ENCODE measurements at places on chromosomes 11 and 22. TPM values are rescaled to one million over a fixed set of nuclear protein-coding genes. Genes with fewer than 3 reads are reported as not detected.
A peak's percentile ranks its signal among the peaks of the same experiment; 100 is the strongest.

DNA sequence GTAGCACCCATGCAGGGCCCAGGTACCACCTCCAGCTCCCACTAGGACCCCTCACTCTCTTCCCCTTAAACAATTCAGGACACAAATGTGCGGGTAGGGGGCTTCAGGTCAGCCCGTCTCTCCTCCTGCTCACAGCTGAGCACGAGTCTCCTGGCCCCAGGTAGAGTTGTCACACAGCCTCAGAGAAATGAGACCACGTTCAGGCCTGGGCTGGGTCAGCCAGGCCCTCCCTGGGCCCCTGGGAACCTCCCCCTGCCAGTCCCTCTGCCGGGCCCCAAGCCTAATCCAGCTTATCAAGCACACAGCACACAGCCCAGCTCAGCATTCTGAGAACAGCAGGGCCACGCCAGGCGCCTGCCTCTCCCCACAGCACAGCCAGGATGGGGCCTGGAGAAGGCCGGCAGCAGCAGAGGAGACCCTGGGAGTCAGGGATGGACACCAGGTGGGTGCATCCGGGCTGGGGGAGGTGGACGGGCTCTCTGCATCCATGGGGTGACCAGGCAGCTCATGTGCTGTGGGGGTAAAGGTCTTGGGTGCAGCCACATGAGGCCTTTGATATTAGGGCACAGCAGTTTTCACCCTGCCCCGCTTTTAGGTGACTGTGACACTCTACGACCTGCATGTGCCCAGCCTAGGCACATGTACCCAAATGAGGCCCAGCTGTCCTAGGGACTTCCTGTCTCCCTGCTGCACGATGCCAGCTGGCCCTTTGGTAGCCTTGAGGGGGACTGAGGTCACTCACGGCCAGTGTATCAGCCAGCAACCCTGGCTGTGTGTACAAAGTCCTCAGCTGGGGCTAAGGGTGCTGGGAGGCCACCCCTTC is 87.0 kb downstream of the MORC2 start:
- H3K36me3 ChIP-seq, result no peaks in the 10 kb centered on the region
- H3K4me1 ChIP-seq, result no peaks in the 10 kb centered on the region
- no peak for DNase-seq
- no peak overlapping the region for H3K27ac ChIP-seq
- H3K27me3 ChIP-seq, result no peaks in the 10 kb centered on the region

Gene RFPL2
- total RNA-seq, result 0.29 TPM

- H3K27ac ChIP-seq, result no peak overlapping the region
- no peaks in the 10 kb centered on the region for H3K4me1 ChIP-seq
- H3K4me3 ChIP-seq, result no peak overlapping the region
- DNase-seq, result no peak
These were observed 34.1 kb downstream of the SNX19 start for GRCh38 chr11:130882138-130882551.

GRCh38 chr11:117489999-117490679 is 162.5 kb downstream of the CEP164 start:
- no peak overlapping the region for H3K27ac ChIP-seq
- H3K36me3 ChIP-seq, result no peaks in the 10 kb centered on the region
- no peak for DNase-seq
- H3K4me3 ChIP-seq, result no peak overlapping the region
- no peaks in the 10 kb centered on the region for H3K27me3 ChIP-seq
- no peaks in the 10 kb centered on the region for H3K4me1 ChIP-seq

DNA sequence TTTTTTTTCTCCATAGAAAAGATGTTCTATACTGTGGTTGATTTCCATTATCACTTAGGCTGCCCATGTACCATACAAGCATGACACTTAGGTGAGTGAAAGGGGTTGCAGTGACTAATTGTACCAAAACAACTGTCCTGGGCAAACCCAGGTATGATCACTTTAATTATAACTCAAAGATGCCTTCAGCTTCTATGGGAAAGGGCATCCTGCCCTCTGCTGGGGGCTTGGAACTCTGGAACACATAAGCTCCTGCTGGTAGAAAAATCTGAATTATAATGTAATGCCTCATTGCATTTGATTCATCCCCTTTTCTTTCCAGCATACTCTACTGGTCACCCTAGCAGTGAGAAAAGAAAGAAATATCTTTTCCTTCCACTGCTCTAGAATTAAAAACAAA is 206.3 kb downstream of the DDX10 start:
- H3K4me1 ChIP-seq, result no peaks in the 10 kb centered on the region
- H3K36me3 ChIP-seq, result no peaks in the 10 kb centered on the region
- DNase-seq, result no peak

DNA sequence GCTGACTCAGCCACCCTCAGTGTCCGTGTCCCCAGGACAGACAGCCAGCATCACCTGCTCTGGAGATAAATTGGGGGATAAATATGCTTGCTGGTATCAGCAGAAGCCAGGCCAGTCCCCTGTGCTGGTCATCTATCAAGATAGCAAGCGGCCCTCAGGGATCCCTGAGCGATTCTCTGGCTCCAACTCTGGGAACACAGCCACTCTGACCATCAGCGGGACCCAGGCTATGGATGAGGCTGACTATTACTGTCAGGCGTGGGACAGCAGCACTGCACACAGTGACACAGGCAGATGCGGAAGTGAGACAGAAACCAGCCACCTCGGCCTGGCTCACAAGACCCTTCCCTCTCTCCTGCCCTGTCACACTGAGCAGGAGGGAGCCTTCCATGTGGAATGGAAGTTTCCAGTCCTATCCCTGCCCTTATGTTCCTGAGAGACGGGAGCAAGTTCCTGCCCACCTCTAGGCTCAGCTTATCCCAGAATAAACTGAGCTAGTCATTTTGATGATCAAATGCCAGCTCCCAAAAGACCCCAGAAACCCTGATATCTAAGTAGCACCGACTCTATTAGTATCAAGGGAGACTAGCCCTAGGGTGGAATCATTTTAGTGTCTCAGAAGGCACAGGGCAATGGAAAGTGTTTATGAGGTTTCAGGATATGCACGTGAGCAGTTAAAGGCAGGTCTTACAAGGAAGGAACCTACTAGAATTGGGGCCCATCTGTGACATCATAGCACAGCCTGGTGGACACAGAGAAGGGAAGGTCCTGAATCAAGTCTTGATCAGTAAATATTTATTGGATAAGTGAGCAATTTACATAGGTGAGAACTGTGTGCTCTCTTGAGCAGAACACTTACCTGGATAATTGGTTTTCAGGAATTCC is 6.3 kb upstream of the IGLL5 start:
- no peaks in the 10 kb centered on the region for H3K27me3 ChIP-seq
- DNase-seq, result no peak
- H3K27ac ChIP-seq, result no peak overlapping the region
- H3K36me3 ChIP-seq, result no peaks in the 10 kb centered on the region

- peaks cover 39% of the 10 kb centered on the region for H3K27me3 ChIP-seq
- peak overlapping the region; percentile 23 for H3K4me3 ChIP-seq
- peak overlapping the region; percentile 25 for H3K27ac ChIP-seq
These were observed 41.7 kb downstream of the IGF2 start for GRCh38 chr11:2097356-2097997.

- H3K36me3 ChIP-seq, result no peaks in the 10 kb centered on the region
- no peaks in the 10 kb centered on the region for H3K27me3 ChIP-seq
- no peaks in the 10 kb centered on the region for H3K4me1 ChIP-seq
- DNase-seq, result no peak
These were observed 31.3 kb downstream of the JAM3 start for GRCh38 chr11:134100171-134100570.

Gene CCT8L2
- not detected for total RNA-seq

Gene GNB1L
- 6.3 TPM for total RNA-seq

DNA sequence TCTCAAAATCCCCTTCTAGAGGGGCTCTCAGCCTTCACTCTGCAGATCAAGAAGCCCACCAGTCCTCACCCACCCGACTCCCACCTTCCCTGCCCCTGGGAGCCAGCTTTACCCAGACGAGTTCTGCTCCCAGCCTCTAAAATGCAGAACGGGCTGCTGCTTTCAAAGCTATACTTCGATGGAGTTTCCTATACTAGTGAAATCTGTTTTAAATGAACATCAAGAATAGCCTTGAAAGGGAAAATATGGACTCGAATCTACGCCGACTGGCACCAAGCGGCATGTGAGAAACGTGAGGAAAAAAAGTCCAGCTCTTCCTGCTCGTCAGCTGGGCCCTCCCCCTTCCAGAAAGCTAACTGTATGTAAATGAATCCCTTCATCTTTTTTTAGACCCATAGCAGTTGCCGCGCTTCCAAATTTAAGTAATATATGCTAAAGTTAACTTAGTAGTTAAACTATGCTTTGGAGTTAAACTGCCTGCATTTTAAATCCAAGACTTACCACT is 211.7 kb downstream of the NTM start:
- no peaks in the 10 kb centered on the region for H3K4me1 ChIP-seq
- H3K36me3 ChIP-seq, result no peaks in the 10 kb centered on the region
- no peak for DNase-seq
- H3K27me3 ChIP-seq, result peaks cover 5% of the 10 kb centered on the region

Gene RFPL1
- not detected for total RNA-seq

Gene SAA1
- total RNA-seq, result 78.1 TPM

- no peaks in the 10 kb centered on the region for H3K27me3 ChIP-seq
- peak overlapping the region; percentile 69 for H3K27ac ChIP-seq
- no peaks in the 10 kb centered on the region for H3K36me3 ChIP-seq
- H3K4me1 ChIP-seq, result peaks cover 9% of the 10 kb centered on the region
These were observed 12.3 kb upstream of the BID start for GRCh38 chr22:17786435-17787161.

GRCh38 chr22:43889860-43890253 is 2.0 kb downstream of the PNPLA5 start:
- H3K36me3 ChIP-seq, result no peaks in the 10 kb centered on the region
- no peak overlapping the region for H3K4me3 ChIP-seq
- H3K27me3 ChIP-seq, result peaks cover 75% of the 10 kb centered on the region
- H3K27ac ChIP-seq, result no peak overlapping the region
- H3K4me1 ChIP-seq, result no peaks in the 10 kb centered on the region

DNA sequence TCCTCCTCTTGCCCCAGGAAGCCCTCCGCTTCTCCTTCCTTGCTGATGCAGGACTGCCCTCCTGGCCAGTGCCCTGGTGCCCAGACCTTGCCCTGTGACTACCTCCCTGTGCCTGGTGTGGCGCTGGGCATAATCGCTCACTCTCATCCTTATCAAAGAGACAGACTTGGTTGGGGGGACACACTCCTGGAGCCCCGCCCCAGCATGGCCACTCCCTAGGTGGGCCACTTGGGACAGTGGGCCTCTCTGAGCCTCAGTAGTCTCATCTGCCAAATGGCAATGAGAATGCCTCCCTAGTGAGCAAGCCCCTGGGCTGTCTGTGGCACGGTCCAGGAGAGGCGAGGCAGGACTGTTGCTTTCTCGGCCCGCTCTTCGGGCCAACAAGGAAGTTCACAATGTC is 72.7 kb upstream of the TSPAN18 start:
- H3K36me3 ChIP-seq, result no peaks in the 10 kb centered on the region
- no peak overlapping the region for H3K27ac ChIP-seq
- no peak overlapping the region for H3K4me3 ChIP-seq
- no peaks in the 10 kb centered on the region for H3K27me3 ChIP-seq
- H3K4me1 ChIP-seq, result no peaks in the 10 kb centered on the region

Gene MS4A12
- not detected for total RNA-seq

DNA sequence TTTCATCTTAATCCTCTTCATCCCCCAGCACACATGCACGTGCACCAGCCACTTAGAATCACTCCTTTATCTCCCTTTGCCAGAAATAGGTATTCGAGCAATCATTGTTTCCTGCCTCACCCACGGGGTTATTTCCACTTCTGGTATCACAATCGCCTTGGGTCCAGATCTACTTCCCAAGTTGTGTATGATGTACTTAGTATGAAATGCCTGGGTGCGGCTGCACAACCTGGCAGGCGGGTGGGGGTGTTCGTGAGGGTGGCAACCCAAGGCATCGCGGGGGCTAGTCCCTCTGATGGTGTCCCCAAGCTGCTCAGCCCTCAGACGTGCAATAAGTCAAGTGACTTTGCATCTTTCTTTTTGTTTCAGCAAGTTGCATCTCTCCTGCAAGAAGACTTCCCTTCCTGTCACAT is 475.6 kb downstream of the MIAT start:
- DNase-seq, result no peak
- H3K27ac ChIP-seq, result no peak overlapping the region
- no peak overlapping the region for H3K4me3 ChIP-seq
- no peaks in the 10 kb centered on the region for H3K4me1 ChIP-seq
- no peaks in the 10 kb centered on the region for H3K36me3 ChIP-seq

- no peaks in the 10 kb centered on the region for H3K27me3 ChIP-seq
- H3K4me3 ChIP-seq, result peak overlapping the region; percentile 28
- no peaks in the 10 kb centered on the region for H3K4me1 ChIP-seq
- H3K27ac ChIP-seq, result peak overlapping the region; percentile 44
These were observed 45.1 kb upstream of the LMO2 start for GRCh38 chr11:33936725-33937604.

GRCh38 chr11:12680246-12680939 is 6.2 kb downstream of the TEAD1 start:
- peak; percentile 92 for DNase-seq
- H3K4me1 ChIP-seq, result no peaks in the 10 kb centered on the region
- peak overlapping the region; percentile 51 for H3K4me3 ChIP-seq
- peak overlapping the region; percentile 70 for H3K27ac ChIP-seq
- H3K36me3 ChIP-seq, result no peaks in the 10 kb centered on the region
- H3K27me3 ChIP-seq, result no peaks in the 10 kb centered on the region

Gene TBCEL
- 26.9 TPM for total RNA-seq

DNA sequence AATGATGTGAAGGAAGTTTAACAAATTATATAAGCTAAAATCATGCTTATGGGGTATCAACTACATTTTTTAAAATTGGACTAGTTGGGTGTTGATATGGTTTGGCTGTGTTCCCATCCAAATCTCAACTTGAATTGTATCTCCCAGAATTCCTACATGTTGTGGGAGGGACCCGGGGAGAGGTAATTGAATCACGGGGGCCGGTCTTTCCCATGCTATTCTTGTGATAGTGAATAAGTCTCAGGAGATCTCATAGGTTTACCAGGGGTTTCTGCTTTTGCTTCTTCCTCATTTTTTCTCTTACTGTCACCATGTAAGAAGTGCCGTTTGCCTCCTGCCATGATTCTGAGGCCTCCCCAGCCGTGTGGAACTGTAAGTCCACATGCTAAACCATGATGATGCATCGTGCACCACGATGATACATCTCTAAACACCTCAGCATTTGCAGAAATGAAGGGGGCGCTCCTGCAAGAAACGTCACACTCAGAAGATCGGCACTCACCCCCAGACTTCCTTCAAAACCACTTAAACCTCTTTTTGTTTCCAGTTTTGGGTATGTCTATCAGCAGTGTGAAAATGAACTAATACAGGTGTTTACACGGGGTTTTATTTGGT is 340.0 kb downstream of the SHANK2 start:
- H3K36me3 ChIP-seq, result no peaks in the 10 kb centered on the region
- H3K4me1 ChIP-seq, result no peaks in the 10 kb centered on the region
- H3K4me3 ChIP-seq, result no peak overlapping the region
- H3K27me3 ChIP-seq, result no peaks in the 10 kb centered on the region
- no peak for DNase-seq
- H3K27ac ChIP-seq, result no peak overlapping the region

- H3K4me3 ChIP-seq, result no peak overlapping the region
- no peaks in the 10 kb centered on the region for H3K36me3 ChIP-seq
- H3K4me1 ChIP-seq, result no peaks in the 10 kb centered on the region
- DNase-seq, result no peak
- no peaks in the 10 kb centered on the region for H3K27me3 ChIP-seq
These were observed 30.7 kb upstream of the USP47 start for GRCh38 chr11:11810764-11811726.

Gene EI24
- 88.5 TPM for total RNA-seq

- H3K4me1 ChIP-seq, result no peaks in the 10 kb centered on the region
- H3K27me3 ChIP-seq, result no peaks in the 10 kb centered on the region
- H3K4me3 ChIP-seq, result no peak overlapping the region
- DNase-seq, result no peak
These were observed 218.6 kb downstream of the FAT3 start for GRCh38 chr11:92443199-92443598.

Data from breast epithelium (tissue), 4 donors.